AG10803 (cell line): ENCODE measurements at places on chromosomes 2 and 18.

DNA sequence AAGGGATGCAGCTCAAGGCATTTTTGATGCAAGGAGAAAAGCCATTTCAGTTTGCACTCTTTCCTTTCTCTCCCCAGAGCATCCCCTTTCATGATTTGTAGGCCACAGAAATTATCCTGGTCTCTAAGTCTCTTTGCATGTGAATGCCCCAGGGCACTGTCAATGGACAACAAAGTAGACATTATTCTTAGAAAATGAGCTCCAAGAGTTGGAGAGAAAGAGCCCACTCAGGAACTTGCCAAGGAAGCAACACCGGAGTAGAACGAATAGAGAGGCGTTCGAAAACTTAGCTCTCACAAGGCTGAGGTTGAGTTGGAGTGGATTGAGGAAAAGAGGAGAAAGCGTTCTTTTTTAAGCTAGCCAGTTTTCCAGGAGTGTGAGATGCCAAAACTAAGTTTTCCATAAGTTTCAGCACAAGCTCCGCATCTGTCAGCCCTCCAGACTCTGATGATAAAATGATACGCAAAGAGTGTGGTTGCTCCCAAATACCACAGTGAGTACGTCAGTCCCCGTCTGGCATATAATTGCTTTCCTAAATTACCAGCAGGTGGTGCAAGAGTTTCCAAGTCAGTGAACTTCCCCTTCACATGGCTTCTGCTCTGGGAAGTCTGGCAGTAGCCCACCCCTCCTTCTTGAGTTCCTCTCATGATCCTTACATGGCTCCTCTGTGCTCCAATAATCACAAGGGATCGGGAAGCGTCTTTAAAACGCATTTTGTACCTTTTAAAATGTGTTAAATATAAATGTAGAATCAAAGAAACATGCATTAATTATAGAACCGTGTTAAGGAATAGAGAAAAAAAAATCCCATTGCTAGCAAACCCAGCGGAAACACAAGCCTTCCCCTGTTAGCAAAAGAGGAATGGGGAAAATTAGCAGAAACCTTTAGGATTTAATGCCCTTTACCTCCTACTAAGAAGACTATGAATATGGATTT is 1060.6 kb upstream of the FANCL start:
- peak; percentile 80 for DNase-seq

GRCh38 chr18:59279722-59280121 is 6.5 kb upstream of the RAX start:
- no peak for DNase-seq

DNA sequence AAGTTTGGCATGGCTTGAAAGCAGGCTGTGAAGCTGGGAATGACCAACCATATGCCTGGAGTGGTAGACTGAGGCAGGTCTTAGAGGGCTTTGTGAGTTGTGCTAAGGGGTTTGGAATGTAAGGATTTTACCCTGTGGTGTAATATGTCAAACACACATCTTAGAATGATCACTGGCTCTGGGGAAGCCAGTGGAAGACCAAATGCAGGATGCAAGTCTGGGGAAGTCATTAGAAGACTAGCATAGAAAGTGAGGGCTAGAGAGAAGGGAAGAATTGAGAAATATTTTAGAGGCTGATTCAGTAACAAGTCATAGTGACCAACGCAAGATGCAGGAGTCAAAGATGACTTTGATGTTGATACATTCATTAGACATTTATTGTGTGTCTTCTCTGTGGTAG is 3.5 kb upstream of the FHOD3 start:
- DNase-seq = peak; percentile 79

GRCh38 chr2:86825693-86826381 is 35.1 kb upstream of the CD8A start:
- DNase-seq = no peak

DNA sequence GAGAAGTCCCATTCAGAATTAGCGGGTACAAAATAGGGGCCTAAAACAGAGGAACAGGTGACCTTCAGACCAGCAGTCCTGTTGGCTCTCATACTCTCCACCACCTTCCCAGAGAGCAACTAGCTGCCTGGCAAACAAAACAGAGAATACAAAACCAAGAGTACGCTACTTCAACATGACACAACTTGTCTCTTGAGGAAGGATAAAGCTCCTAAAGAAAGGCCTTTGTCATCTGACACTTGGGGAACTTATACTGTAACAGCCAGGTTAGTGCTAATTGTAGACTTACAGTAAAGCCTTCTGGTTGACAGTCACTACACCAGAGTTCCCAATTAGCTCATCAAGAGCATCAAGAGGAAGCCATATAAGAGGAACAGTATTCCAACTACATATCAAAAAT is 282.1 kb upstream of the NT5C1B start:
- DNase-seq = no peak

GRCh38 chr2:4628998-4629501 is 925.7 kb downstream of the DCDC2C start:
- DNase-seq = no peak

DNA sequence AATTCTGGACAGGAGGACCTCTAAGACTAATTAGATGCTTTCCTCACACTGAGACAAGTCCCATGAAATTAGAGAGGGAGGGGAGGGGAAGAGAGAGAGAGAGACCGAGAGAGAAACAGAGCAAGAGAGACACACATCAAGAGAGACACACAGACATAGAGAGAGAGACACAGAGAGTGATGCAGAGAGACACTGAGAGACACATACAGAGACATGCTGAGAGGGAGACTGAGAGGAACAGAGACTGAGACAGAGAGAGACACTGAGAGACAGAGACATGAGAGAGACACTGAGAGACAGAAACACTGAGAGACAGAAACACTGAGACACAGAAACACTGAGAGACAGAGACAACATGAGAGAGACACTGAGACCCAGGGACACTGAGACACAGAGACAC is 250.8 kb downstream of the TNS1 start:
- no peak for DNase-seq

DNA sequence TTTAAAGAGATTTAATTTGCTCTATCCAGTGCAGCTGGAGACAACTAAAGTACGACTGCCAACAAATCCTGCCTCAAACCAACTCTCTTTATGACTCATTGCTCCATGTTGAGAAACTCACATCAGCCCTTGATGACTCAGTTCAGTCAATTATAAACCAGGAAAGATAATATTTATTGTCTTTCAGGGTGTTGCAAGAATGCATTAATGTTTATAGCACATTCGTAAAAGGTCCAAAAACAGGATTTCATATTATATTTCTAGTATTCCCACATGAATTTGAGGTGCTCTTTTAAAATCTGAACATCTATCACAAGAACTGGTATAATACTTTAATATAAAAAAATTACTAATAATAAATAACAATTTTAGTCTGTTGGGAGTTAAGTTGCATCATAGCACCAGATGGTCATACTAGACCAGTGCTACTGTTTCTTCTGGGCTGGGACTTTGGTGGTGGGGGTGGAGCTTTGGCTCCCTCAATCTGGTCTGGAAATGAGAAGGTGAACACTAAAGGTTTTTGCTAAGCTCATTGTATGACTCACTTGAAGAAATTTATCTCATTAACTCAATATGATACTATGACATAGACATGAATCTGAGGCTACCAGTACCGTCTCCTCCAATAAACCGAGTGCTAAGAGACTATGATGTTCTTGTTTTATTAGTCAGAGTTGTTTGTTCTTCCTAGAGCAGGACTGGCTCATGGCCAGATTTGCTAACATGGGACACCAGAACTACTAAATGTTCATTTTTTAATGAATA is 26.6 kb upstream of the MAP3K20 start:
- DNase-seq = peak; percentile 97

DNA sequence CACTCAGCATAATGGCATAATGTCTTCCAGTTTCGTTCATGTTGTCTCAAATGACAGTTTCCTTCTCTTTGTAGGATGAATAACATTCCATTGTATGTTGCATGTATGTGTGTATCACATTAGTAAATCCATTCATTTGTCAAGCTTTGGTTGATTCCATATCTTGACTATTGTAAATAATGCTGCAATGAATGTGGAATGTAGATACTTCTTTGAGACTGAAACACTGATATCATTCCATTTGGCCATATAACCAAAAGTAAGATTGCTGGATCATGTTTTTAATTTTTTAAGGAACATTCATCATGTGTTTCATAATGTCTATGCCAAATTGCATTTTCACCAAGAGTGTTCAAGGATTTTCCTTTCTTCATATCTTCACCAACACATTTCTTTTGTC is 1711.4 kb upstream of the PIK3C3 start:
- DNase-seq = no peak

DNA sequence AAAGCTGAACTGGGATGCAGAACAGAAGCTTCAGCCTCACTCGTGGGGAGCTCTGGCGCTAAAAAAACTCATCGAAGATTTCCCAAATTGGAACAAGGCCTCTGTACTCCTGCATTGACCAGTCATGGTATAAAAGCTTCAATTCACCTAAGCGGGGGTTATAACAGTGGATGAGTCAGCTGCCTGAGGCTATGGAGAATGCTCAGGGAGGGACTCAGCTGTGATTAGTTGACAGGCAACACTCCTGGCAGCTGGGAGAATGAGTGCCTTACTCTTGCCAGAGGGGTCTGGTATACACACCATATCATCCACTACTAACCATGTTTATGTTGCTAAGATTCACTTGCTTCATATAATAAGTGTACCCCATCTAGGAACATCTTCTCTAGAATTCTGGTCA is 350.6 kb upstream of the VRK2 start:
- DNase-seq = no peak

DNA sequence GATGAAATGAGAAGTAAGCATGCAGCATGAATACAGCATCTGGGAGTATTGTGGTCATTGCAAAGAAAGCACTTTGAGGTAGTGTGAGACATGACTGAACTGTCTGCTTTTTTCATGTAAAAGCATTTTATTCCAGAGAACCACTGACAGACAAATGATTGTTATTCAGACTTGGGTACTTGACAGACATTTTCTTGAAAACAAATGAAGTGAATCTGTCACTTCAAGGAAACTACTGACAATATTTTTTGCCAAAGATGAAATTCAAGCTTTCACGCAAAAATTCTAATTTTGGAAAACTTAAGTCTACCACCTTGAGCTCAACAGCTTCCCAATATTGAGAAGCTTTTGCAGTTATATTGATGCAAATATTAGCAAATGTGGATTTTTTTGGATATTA is 255.7 kb downstream of the ARL6IP6 start:
- no peak for DNase-seq

GRCh38 chr2:33247365-33247764 is 229.1 kb upstream of the RASGRP3 start:
- DNase-seq = no peak

GRCh38 chr2:209817844-209818271 is 46.2 kb downstream of the UNC80 start:
- no peak for DNase-seq

GRCh38 chr2:96511851-96512250 is 6.7 kb upstream of the NEURL3 start:
- DNase-seq = no peak

DNA sequence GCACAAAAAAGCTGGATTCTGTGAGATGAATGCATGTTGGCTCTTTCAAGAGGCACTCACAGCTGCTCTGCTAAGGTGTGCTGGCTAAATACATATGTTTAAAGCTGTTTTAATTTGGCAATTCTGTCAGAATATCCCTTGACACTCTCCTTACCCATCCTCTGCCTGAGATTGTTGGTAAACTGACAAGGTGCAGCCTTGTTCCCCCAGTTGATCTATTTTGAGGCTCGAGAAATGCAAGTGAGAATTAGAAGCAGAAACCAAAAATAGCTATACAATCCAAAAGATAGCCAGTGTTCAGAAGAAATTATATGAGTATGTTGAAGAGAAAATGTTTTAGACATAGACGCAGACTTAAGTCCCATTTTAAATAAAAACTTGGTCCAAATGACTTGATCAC is 971.7 kb upstream of the GYPC start:
- DNase-seq = no peak

GRCh38 chr2:138493334-138493733 is 8.2 kb upstream of the SPOPL start:
- DNase-seq = no peak

DNA sequence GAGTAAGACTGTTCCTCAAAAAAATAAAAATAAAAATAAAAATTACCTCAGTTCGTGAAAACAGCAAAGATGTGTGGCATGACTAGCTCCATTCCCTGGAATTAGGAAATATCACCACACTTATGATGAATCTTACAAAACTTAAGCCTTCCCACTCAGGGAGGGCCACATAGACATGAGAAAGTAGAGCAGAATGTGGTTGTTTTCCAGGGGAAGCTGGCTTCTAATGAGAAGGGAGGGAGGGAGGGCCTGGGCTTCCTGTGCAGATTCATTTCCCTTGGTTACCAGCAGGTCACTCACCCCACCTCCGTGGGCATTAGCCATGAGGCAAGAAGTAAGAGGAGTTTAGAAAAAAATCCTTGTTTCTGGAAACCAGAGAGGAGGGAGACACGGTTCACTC is 95.9 kb upstream of the RMDN2 start:
- peak; percentile 99 for DNase-seq

- no peak for DNase-seq
Measured at GRCh38 chr2:171201271-171201670, 40.6 kb upstream of the TLK1 start.

- DNase-seq = no peak
Measured at GRCh38 chr2:190882856-190883582, 2.4 kb downstream of the GLS start.

GRCh38 chr2:152171718-152172117 is 3.8 kb downstream of the STAM2 start:
- DNase-seq = no peak

- DNase-seq = no peak
Measured at GRCh38 chr2:143823296-143823695, 694.1 kb downstream of the ARHGAP15 start.

DNA sequence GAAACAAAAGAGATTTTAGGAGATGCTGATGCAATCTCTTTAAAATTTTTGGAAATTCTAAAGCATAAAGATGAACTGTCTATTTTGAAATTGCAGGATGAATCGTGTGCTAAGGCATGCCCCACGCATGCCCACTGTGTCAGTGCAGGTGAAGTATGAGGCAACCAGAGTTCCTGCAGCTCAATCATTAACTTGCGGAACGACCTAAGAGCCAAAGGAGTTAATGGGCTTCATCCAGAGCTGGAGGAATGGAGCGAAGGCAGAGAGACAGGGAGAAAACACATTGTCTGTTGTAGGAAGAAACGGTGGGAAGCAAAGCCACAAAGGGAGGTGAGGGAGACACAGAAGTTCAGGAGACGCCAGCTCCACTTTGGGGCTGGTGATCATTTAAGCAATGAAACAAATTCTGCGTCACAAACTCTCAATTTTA is 265.2 kb downstream of the CCDC85A start:
- peak; percentile 74 for DNase-seq

- DNase-seq = no peak
Measured at GRCh38 chr2:239625971-239626734, 225.3 kb upstream of the HDAC4 start.

GRCh38 chr2:191297033-191297432 is 51.8 kb downstream of the MYO1B start:
- peak; percentile 57 for DNase-seq

GRCh38 chr2:170512266-170512665 is 202.9 kb upstream of the SP5 start:
- no peak for DNase-seq

- DNase-seq = no peak
Measured at GRCh38 chr2:193988784-193989183, 1668.2 kb upstream of the SLC39A10 start.

DNA sequence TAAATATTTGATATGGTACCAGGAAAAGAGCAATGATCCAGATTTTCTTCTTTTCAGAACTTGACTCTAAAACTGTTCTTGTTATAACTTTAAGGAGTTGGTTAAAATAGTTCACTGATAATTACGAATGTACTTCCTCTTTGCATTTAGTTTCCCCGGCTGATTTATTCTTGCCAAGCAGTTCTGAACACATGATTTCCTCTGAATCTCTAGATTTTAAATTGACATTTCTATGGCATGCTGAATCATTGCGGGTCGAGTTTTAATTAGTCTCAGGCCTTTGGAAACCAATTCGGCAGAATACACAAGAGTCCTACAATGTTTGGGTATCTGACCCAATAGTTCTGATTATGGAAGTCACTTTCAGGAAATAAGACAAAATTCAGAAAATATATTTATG is 37.3 kb upstream of the DNAH7 start:
- peak; percentile 17 for DNase-seq
